ENCODE measurements at places on chromosomes 3 and 15.

- no peak for DNase-seq
Measured at GRCh38 chr15:90553248-90553745, 23.6 kb downstream of the CRTC3 start.

GRCh38 chr3:95813244-95813643 is 1001.1 kb upstream of the EPHA6 start:
- DNase-seq, result no peak

- no peak for DNase-seq
Measured at GRCh38 chr3:43379343-43379742, 93.0 kb downstream of the SNRK start.

- no peak for DNase-seq
Measured at GRCh38 chr15:57045741-57046382, 127.4 kb downstream of the TCF12 start.

DNA sequence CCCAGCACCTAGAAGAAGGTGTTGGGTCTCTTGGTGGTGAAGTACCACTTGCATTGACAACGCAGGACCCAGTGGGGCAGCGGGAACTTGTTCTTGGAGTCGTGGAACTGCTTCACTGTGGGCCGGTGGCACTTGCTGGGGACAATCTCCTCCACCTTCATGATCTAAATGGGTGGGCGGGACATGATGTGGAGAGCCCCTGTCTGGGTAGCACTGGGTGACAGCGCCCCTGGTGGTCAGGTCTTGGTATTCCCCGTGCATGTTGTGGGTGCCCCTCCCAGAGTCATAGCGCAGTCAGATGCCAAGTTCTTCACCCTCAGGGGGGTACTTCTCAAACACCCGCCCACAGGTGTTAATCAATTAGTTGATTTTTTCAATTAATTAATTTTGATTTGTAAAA is 60.2 kb downstream of the AGBL1 start:
- DNase-seq, result no peak

DNA sequence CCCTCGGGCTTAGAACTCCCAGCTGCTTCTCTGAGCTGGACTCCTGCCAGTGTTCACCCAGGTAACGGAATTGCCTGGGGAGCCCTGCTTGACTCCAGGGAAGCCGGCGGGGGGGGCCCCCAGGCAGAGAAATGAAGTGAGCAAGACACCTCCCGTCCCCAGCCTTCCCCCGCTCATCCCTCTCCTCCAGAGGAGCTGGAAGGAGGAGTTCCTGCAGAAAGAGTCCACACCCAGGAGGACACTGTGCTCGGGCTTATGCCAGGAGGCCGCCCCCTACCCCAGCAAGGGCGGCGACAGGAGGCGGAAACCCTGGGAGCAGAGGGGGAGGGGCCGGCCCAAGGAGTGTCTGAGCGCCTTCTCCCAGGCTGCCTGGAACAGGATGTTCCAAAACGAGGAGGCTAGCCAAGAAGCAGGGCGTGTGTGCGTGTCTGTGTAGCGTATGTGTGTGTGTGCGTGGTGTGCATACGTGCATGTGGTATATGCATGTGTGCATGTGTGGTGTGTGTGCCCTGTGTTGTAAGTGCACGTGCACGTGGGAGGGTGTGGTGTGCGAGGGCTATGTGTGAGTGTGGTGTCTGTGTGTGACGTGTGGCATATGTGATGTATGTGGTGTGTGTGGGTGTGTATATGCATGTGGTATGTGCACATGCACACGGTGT is 511.3 kb downstream of the SHQ1 start:
- peak; percentile 12 for DNase-seq

DNA sequence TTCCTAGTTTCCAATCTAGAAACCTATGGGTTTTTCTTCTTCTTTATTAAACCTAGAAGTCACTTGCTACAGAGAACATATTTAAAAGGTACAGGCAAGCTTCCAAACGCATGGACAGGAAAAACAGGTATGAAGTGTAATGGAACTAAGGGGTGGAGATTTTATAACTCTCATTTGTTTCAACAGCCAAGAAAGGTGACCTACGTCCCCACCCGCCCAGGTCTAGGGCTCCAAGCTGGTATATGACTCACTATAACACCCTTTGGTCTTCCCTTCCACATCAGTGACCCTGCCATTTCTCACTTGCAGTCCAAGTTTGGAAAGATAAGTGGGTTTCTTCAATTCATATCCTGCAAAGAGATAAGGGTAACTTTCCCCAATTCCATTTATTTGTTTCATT is 6.0 kb upstream of the LIPH start:
- no peak for DNase-seq

GRCh38 chr3:43997316-43997715 is 244.4 kb upstream of the TOPAZ1 start:
- DNase-seq, result no peak

All from DMS153 (cell line).